Activated naive CD8-positive, alpha-beta T cell treated with anti-CD3 and anti-CD28 coated beads, Interleukin-2, amount 50 U/mL, for 16 hours (primary cell): ENCODE measurements at places on chromosomes 13 and 19.
A peak's percentile ranks its signal among the peaks of the same experiment; 100 is the strongest.

- DNase-seq, result no peak
Observed at GRCh38 chr19:39057615-39058014, 25.3 kb upstream of the FBXO27 start.

- DNase-seq, result no peak
Observed at GRCh38 chr19:35833972-35834371, 18.3 kb downstream of the NPHS1 start.

DNA sequence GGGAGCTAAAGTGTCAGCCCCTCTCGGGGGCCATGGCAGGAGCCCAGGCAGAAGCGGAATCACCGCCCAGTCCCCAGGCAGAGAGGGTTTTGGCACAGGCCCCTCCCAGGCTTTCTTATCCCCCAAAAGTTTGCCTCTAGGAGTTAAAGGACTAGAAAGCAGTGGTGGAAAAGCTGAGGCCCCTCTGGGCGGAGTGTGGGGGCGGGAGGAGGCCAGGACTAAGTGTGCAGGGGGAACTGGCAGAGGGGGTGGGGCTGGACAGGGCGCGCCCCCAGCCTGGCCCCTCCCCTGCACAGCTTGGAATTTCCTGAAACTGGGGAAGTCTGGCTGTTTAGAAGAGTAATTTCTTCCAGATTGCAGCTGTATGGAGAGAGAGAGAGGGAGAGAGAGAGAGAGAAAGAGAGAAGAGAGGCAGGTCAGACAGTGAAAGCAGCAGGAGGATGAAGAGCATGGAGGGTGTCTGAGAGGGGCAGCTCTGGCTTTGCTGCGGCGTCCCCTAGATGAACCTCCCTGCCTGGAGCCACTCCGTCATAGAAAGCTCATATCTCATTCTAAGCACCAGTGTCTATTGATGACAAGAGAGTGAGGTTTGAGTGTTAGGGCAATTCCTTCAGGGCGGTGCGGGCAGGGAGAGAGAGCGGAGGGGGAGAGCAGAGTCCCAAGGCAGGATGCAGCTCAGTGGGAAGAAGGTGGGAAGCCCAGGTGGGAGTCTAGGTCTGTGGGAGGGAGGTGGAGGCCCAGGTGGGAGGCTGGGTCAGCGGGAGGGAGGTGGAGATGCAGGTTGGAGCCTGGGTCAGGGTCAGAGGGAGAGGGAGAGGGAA is at the start of gene CDC42EP5:
TSS of gene CDC42EP5 (minus strand) at position 226 of the 821 bp plus-strand sequence. CDS start 7,749 bp downstream, outside the sequence.
- no peak for DNase-seq

DNA sequence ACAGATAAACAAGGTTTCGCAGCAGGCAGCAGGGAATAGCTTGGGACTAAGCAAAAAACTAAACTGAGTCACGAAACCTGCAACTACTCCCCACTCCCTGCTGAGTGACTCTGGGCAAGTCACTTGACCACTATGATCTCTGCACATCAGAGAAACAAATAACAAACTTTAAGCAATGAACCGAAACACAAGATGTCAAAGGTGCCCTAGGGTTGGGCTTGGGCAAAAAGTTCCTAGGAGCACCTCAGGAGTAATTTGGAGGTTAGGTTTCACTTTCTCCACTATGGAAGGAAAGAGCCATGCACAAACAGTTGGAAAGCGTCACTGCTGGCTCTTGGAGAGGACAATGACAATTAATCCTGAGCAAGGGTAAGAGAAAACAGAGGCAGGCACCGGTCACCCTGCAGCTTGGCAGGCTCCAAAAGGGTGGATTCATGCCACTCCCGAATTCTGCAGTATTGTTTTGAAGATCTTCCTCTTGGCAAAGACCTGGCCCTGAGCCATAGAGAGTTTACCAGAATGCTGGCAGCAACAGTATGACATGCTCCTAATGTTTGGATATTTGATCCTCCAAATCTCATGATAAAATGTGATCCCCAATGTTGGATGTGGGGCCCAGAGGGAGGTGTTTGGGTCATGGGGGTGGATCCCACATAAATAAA is 60.3 kb downstream of the CRYL1 start:
- DNase-seq, result no peak

DNA sequence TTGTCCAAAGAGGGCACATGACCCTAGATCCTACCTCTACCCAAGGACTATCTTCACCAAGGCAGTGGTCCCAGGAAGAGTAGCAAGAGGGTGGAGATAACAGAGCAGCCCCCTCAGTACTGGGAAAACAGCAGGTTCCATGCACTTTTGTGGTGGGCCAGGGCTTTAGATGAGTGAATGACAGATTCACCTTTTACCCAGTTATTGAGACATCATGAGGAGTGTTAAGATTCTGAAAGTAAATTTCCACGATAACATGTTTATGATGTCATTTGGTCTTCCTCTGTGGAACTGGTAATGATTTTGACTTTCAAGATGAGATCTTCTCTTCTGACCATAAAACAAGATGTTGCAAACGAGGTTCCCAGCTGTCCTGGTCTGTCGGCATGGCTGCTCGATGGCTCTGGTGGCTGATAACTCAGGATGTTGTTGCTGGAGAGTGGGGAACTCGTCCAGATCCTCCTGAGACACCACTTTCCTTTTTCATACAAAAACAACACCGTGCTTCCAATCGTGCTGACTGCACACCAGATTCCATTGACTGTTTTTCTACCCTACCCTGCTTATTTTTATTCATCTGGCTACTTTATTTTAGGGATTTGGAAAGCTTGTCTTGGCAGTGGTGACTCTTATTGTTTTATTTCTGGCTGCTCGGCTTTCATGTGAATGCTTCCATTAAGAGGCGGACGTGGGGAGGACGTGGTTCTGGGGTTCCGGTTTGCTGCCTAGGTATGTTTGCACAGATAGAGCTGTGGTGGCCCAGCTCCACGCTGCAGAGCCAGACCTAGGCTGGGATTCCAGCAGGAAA is 88.5 kb downstream of the LRCH1 start:
- no peak for DNase-seq

DNA sequence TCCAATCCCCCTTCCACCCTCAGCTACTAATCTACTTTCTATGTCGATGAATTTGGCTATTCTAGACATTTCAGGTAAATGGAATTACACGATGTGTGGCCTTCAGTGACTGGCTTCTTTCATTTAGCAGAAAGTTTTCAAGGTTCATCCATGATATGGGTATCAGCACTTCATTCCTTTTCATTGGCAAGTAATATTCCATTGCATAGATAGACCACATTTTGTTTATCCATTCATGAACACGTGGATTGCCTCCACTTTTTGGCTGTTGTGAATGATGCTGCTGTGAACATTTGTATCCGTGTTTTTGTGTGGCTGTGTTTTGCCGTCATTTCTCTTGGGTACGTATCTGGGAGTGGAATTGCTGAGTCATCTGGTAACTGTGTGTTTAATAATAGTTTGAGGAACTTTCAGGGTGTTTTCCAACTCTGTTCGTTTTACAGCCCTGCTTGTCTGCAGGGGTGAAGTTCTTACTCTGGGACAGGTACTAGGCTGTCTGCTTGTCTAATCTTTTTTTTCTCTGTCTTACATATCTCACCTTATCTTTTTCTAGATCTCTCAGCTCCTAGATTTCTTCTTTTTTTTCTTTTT is 32.5 kb downstream of the MARK4 start:
- no peak for DNase-seq

- peak; percentile 33 for DNase-seq
Observed at GRCh38 chr19:35247526-35248309, 1.1 kb upstream of the LSR start.

- no peak for DNase-seq
Observed at GRCh38 chr19:18675779-18676178, 7.7 kb upstream of the CRTC1 start.

GRCh38 chr13:20353973-20354372 is 121.9 kb upstream of the GJB6 start:
- no peak for DNase-seq

DNA sequence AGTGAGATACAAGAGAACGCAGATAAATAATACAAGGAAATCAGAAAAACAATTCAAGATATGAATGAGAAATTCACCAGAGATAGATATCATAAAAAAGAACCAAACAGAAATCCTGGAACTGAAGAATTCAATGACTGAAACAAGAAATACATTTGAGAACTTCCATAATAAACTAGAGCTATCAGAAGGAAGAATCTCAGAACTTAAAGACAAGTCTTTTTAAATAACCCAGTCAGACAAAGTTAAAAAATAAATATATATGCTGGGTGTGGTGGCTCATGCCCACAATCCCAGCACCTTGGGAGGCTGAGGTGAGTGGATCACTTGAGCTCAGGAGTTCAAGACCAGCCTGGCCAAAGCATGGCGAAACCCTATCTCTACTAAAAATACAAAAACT is 28.7 kb upstream of the N4BP2L1 start:
- no peak for DNase-seq

GRCh38 chr13:45327253-45327955 is 13.6 kb downstream of the TPT1 start:
- no peak for DNase-seq

DNA sequence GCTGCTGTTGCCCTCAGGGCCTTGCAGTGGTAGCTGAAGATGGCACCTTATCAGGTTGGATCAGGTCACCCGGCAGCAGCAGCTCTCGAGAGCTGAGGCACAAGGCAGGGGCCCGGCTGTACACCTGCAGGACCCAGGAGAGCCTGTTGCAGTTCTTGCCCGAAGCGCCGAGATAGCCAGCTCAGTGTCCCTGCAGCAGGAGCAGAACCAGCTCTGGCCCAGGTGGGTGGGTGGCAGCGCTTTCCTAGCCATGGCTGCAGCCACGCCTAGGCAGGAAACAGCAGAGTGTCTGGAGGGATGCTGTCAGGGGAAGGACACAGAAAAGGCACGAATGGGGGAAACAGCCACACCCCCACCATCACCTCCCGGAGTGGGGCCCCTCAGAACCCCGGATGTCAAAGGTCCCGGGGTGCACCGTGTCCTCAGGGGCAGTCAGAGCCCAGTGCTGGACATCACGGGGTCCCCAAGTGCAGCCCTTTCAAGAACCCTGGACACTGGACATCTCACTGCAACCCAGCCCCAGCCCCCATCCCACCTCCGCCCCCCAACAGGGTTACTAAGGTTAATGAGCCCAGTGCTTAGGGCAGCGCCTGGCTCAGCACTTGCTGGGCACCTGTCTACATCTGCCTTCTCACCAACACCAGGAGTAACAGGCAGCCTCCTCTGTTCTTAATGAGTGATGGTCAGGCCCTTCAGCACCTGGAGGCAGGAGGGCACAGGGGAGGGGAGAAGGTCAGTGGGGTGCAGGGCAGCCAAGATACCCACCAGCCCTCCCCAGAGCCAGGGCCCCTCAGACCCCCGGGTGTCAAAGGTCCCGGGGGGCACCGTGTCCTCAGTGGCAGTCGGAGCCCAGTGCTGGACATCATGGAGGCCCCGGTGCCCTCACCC is 8.7 kb downstream of the ACP4 start:
- no peak for DNase-seq

- DNase-seq, result no peak
Observed at GRCh38 chr13:20301015-20301402, 68.9 kb upstream of the GJB6 start.

DNA sequence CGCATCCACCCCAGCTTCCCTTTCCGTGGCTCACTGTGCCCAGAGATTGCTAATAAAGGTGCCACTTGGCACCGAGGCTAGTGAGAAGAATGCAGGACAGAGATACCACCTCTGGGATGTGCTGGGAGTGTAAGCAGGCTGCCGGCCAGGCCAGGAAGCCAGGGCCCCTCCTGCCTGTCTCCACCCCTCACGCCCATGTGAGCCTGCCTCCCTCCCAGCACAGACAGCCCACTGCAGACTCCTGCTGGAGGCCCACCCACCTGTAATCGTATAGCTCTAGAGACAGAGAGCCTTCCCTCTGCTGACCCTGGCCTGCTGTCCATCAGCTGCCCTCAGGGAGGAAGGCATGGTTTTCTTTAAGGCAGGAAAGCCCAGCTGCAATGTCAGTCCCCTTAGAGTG is 13.9 kb downstream of the VSTM2B start:
- DNase-seq, result no peak

- no peak for DNase-seq
Observed at GRCh38 chr19:34969721-34970120, 5.7 kb upstream of the ZNF792 start.

DNA sequence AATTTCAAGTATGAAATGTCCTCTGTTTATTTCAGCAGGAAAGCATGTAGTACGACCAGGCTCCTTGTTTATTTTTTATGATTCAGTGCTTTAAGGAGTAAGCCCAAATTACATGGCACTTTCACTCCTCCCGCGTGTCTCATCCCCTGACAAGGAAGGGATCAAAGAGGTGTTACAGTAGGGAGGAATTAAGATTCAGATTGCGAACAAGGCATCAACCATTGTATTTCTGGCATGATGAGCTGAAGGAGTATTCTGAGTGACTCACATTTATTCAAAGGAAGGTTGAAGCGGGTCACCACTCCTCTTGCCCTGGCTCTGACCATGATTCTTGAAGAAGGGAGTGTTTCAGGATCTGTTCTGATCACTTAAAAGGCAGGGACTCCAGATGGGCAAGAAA is 46.1 kb upstream of the CNMD start:
- DNase-seq, result no peak

DNA sequence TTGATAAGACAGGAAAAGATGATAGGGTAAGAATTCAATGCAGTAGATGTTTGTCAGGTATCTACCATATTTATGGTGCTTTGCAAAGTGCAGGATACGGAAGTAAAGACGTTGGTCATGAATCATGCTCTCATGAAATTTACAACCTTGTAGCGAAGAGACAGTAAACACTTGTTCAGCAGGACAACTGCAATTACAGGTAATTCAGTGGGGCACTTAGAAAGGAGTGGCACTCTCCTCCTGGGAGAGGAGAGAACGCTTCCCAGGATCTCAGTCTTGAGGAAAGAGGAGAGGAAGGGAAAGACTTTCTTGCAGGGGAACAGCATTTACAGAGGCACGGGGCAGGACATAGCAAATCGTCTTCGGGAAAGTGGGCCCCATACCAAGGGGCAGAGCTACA is 46.4 kb downstream of the SOX1 start:
- no peak for DNase-seq

GRCh38 chr19:54660306-54660705 is 2.5 kb upstream of the LILRB4 start:
- no peak for DNase-seq

DNA sequence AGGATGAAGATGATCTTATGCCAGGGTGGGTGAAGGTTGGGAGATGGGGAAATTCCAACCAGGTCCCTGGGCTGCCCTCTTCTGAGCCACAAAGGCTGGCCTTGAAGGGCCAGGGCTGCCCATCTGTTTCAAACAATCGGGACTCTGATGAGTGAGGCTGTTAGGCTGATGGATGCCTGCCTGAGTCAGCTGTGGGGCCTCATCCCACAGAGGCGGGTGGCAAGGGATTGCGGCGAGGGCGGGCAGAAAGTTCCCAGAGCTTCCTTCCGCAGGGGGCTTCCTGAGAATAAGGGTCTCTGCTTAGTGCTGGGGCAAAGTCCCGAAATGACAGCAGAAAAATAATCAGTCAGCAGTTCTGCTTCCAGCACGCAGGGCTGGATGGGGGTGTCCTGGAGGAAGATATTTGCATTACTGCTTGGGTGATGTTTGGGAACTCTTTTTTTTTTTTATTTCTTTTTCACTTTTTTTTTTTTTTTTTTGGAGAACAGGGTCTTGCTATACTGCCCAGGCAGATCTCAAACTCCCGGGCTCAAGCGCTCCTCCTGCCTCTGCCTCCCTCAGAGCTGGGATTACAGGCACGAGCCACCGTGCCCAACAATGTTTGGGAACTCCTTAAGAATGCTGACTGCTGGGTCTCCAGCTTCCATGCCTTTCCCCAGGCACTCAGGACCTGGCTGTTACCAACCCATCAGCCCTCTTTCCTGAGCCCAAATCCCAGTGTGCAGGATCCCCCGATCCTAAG is 14.1 kb downstream of the SH3GL1 start:
- DNase-seq, result no peak
